Fibroblast of pulmonary artery (primary cell): ENCODE measurements at places on chromosomes 5 and 9.

DNA sequence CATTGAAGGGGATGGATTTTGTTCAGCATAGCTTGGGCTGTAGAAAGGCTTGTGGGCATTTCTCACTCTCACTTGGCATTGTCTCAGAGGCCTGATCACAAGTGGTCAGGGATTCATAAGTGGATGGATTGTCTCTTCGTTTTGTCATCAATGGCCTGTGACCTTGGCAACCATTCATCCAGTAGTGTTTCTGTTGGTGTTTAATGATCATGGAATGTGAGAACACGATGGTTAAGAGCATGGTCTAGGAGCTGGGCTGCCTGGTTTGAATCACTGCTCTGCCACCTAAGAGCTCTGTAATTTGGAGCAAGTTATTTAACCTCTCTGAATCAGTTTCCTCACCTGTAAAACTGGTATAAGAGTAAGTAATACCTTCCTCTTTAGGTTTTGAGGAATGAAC lies 430.1 kb upstream of the MEF2C start:
- DNase-seq = peak; percentile 24

DNA sequence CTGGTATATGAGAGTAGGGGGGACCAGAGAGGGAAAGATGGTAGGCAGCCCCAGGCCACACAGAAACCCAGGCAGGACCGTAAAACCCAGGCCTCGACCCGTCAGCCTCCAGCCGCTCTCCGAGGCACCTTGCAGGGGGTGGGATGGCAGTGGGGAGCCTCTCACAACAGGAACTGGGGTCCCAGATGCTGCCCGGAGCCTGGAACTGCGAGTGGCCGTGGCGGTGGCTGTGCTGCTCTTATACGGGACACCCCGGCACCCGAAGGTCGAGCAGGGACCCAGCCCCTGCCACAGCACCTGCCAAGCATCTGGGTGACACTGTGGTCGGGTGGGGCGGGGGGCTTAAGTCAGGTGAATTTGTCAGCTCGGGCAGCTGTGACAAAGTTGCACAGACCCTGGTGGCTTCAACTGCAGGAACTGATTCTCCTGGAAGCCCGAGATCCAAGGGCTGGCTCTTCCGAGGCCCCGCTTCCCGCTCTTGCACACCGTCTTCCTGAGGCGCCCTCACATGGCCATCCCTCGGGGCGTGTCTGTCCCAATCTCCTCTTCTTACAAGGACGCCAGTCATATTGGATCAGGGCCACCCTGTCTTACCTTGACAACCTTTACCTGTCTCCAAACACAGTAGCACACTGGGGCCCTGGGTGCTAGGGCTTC lies 47.6 kb upstream of the EGFL7 start:
- no peak for DNase-seq

DNA sequence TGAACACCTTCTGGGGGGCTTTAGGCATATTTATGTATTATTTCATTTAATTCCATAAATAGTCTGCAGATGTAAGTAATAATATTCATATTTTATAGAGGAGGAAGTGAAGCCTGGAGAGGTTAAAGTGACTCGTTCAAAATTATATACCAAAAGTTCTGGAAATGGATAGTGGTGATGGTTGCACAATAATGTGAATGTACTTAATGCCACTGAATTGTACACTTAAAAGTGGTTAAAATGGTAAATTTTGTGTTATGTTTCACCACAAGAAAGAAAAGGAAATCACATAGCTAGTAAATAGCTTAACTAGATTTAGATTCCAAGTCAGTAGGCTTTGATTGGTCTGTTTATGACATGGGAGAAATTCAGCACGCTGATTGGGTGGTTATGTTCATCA lies 13.0 kb upstream of the TMEFF1 start:
- no peak for DNase-seq

GRCh38 chr5:1535646-1536045 lies 11.9 kb upstream of the LPCAT1 start:
- no peak for DNase-seq

GRCh38 chr9:15867988-15868387 lies 315.1 kb downstream of the CCDC171 start:
- no peak for DNase-seq
